ENCODE measurements at places on chromosomes 1 and 21.

GRCh38 chr1:86477256-86477655, 8.5 kb downstream of the CLCA1 start:
- DNase-seq: no peak

- no peak for DNase-seq
Observed at GRCh38 chr1:38085666-38086330, 39.2 kb upstream of the POU3F1 start.

- DNase-seq: no peak
Observed at GRCh38 chr1:34037856-34038255, 127.2 kb downstream of the CSMD2 start.

- no peak for DNase-seq
Observed at GRCh38 chr1:214546084-214546483, 5.3 kb downstream of the PTPN14 start.

DNA sequence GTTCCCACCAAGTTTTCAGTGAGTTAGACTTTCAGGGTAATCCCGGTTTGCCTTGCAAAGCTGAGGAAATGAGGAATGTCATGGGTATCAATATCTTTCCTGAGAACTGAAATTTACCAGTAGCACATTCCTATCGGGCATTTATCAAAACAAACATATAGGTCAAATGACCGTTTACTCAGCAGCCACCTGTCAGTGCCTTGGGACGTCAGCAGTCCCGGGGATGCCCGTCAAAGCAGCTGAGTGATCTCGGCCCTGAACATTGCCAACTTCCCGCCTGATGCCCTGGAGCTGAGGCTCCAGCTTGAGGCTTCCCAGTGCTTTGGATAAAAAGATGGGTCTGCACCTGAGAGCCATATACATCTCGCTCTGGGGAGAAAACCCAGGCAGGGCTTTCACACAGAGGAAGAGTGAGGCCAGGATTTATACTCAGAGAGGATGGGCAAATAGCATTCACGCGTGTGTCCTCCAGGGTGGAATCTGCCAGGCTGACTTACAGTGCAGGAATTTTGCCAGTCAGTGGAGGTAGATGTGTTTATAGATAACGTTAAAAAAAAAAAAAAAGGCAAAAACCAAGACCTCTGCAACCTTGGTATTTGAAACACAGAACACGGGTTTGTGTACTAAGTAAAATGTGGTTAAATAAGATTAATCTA, 435.7 kb upstream of the VAMP3 start:
- DNase-seq: no peak

GRCh38 chr1:171940368-171940767, 99.1 kb downstream of the DNM3 start:
- DNase-seq: no peak

GRCh38 chr1:9422911-9423505, 116.3 kb upstream of the SLC25A33 start:
- no peak for DNase-seq

GRCh38 chr21:45441431-45442255, 36.7 kb downstream of the COL18A1 start:
- no peak for DNase-seq

DNA sequence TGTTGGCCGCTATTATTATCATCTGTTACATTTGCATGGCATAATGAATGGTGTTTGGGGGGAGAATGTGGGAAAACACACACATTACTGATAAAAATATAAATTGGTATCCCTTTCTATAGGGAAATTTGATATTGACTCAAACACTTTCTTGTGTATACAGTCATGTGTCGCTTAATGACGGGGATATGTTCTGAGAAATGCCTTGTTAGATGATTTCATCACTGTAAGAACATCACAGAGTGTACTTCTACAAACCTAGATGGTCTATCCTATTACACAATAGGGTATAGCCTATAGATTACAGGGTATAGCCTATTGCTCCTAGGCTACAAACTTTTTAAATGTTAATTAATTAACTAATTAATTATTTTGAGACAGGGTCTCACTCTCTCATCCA, 67.2 kb upstream of the B3GALNT2 start:
- DNase-seq: no peak

- no peak for DNase-seq
Observed at GRCh38 chr1:91031081-91031480, 9.2 kb upstream of the ZNF644 start.

DNA sequence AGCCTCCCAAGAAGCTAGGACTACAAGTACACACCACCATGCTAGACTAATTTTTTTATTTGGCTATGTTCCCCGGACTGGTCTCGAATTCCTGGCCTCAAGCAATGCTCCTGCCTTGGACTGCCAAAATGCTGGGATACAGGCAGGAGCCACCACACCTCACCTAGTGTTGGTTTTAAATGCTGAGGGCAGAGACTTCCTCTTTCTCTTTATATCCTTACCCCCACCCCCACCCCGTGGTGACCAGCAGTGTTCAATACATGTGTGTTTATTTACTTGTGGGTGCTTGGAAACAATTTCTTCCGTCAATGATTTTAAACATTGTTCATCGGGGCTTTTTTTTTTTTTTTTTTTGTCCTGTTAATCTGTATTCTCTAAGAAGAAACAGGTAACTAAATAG, 158.9 kb downstream of the ZBTB18 start:
- DNase-seq: no peak

DNA sequence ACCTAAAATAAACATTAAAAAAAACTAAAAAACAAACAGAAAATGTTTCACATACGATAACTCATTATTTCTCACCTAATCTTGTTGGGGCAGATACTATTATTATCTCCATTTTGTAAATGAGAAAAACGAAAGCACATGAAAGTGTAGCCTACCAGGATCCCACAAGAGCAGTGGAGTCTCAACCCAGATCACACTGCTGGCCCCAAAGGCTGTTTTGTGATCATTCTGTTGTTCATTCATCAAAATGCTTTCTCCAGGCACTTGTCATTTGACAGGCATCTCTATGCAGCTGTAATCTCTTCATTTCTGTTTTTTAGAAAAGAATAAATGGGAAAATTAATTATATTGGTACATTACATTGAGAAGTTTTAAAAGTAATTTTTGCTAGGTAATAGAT, 67.5 kb downstream of the AK5 start:
- DNase-seq: no peak

DNA sequence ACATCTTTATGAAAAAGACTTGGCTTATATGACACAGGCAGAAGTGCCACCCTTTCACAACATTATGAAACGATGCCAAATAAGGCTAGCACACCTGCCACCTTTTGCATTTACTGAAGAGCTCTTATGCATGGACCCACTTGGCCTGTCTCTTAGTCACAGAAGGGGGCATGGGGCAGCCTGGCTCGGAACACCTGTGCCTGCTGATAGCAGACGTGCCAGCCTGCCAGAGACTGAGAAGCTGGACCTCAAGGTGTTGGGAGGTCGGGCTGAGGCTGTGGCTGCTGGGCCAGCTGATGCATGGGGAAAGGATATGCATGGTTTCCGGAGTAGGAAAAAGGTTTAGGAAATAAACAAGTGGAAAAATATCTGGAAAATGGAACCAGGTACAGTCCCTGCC, 21.5 kb downstream of the RCAN1 start:
- DNase-seq: no peak

DNA sequence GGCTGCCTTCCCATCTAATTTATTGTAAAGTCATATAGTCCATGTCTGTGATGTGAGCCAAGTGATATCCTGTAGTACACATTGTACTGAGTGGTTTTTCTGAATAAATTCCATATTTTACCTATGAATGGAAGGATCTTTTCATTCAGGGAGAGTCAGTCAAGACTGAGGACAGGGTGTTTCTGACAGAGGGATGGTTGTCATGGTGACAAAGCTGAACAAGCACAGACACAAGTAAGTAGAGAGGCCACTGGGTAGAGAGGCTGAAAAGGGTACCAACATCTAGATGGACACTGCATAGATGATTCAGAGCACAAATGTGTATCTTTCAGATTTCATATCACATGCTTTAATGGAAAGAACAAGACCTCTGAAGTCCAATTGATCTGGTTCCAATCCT, 22.6 kb upstream of the IL20 start:
- DNase-seq: no peak

- no peak for DNase-seq
Observed at GRCh38 chr21:37484535-37485474, 118.2 kb downstream of the DYRK1A start.

DNA sequence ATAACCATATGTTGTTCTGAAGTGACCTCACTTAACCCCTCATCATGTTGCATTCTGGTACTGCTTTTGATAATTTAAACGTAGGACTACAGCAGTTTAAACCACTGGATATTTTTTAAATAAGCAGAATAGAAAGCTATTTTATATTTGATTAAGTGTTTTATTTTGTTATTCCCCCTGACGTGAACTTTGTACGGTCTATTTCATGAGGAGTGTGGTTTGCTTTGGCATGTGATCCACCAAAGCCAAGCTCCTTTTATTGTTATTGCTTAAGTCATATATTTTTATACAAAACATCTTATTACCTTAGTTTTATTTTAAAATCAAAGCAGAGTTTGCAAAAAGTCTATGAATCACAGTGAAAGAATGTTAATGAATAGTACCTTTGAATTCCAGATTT, 101.4 kb upstream of the L1TD1 start:
- DNase-seq: no peak

- DNase-seq: no peak
Observed at GRCh38 chr1:223621312-223621734, 44.2 kb downstream of the CAPN8 start.

- no peak for DNase-seq
Observed at GRCh38 chr1:165303386-165303785, 53.1 kb downstream of the LMX1A start.

DNA sequence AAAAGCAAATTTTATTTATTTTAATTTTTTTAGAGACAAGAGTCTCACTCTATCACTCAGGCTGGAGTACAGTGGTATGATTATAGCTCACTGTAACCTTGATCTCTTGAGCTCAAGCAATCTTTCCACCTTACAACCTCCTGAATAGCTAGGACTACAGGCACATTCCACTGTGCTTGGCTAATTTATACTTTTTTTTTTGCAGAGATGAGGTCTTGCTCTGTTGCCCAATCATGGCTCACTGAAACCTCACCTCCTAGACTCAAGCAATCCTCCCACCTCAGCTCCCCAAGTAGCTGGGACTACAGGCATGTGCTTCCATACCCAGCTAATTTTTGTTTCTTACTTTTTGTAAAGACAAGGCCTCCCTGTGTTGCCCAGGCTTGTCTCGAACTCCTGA, 49.5 kb downstream of the DR1 start:
- DNase-seq: no peak

GRCh38 chr1:109793486-109794318, 30.0 kb upstream of the EPS8L3 start:
- DNase-seq: no peak

GRCh38 chr21:39645331-39645730, 32.6 kb downstream of the B3GALT5 start:
- DNase-seq: no peak

DNA sequence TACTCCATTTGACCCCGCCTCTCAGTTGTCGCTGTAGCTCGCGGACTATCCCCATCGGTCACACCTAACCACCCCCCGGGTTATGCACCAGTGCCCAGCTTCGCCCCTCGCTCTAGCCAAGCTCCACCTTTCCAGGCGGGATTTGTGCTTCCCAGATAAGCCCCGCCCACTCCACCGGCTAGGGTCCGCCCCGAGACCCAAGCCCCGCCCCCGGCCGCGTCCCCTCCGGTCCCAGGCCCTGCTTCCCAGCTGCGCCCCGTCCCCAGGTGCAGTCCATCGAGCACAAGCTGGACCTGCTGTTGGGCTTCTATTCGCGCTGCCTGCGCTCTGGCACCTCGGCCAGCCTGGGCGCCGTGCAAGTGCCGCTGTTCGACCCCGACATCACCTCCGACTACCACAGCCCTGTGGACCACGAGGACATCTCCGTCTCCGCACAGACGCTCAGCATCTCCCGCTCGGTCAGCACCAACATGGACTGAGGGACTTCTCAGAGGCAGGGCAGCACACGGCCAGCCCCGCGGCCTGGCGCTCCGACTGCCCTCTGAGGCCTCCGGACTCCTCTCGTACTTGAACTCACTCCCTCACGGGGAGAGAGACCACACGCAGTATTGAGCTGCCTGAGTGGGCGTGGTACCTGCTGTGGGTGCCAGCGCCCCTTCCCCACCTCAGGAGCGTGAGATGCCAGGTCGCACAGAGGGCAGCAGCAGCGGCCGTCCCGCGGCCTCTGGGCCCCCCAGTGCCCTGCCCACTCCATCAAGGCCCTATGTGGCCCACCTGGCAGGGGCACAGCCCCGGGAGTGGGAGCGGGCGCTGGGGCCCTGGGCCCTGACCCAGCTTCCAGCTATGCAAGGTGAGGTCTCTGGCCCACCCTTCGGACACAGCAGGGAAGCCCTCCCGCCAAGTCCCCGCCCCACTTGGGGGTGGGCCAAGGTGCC, 23.9 kb downstream of the CITED4 start:
- no peak for DNase-seq

- no peak for DNase-seq
Observed at GRCh38 chr1:145758116-145758515, 38.8 kb downstream of the CD160 start.

Measured in thoracic aorta (tissue), 2 donors.